H4 (cell line): ENCODE measurements at places on chromosomes 2 and 18.

- no peak for DNase-seq
These were observed 691.0 kb downstream of the ZEB2 start for GRCh38 chr2:143828763-143829537.

- DNase-seq = no peak
These were observed 318.4 kb downstream of the AGAP1 start for GRCh38 chr2:235812185-235812665.

GRCh38 chr2:238423561-238424312 is 3.0 kb upstream of the ASB1 start:
- no peak for DNase-seq

- DNase-seq = no peak
These were observed 18.8 kb upstream of the SERPINB5 start for GRCh38 chr18:63457977-63458376.

GRCh38 chr18:57433934-57434535 is 1.1 kb upstream of the ONECUT2 start:
- no peak for DNase-seq

GRCh38 chr2:102065675-102066252 is 74.0 kb downstream of the IL1R2 start:
- peak; percentile 92 for DNase-seq

GRCh38 chr2:239300242-239300641 is 100.6 kb downstream of the HDAC4 start:
- DNase-seq = no peak

GRCh38 chr2:86791573-86791972 is 860 bp upstream of the CD8A start:
- DNase-seq = no peak

- no peak for DNase-seq
These were observed 7.3 kb upstream of the WDR33 start for GRCh38 chr2:127818241-127818640.

DNA sequence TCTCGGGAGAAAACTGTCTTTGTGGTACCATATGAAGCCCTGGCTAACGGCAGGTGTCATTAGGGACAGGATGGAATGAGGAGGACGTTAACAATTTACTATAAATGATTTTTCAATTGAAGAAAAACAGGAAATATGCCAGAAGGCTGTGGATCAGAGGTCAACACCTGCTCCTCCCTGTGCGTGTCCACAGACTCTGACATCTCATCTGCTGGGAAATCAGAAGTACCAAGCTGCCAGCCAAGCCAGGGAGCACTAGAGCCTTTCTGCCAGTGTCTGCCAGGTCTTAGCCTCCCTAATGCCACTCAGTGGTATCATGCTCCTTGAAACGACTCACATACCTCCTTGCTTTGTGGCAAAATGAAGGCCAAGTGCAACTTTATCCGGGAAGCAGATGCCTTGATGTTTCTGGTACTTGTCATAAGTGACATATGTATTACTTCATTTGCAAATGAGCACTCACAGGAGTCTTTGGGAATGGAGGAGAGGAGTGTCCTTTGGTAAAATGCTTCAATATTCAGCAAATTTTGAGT is 541.1 kb downstream of the SATB2 start:
- no peak for DNase-seq

GRCh38 chr18:71327850-71328249 is 1039.0 kb downstream of the SOCS6 start:
- DNase-seq = no peak

DNA sequence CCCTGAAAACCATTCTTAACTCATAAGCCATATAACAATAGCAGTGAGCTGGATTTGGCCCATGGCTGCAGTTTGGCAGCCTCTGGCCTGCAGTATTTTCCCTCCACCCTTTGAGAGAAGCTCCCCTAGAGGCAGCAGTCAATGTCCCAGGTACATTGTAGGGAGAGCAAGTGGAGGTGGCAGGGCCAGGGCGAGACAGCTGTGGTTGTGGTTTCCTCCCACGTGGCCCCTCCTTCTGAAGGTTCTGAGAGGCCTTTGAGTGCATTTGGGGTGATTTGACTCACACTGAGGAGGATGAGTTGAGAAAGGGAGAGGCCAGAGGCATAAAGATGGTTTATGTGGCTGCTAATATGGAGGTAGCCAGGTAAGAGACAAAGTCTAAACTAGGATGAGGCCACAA is 45.5 kb upstream of the LDAH start:
- DNase-seq = no peak

DNA sequence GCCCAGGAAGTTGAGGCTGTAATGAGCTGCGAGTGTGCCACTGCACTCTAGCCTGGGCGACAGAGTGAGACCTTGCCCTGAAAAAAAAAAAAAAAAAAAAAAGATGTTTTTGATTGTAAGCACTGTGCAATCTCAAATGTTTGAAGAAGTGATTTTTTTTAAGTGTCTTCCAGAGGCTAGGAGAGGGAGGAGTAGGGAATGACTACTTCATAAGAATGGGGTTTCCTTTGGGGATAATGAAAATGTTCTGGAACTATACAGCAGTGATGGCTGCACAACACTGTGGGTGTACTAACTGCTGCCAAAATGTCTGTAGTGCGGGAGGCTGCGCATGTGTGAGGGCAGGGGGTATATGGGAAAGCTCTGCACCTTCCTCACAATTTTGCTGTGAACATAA is 83.7 kb downstream of the MCFD2 start:
- no peak for DNase-seq

DNA sequence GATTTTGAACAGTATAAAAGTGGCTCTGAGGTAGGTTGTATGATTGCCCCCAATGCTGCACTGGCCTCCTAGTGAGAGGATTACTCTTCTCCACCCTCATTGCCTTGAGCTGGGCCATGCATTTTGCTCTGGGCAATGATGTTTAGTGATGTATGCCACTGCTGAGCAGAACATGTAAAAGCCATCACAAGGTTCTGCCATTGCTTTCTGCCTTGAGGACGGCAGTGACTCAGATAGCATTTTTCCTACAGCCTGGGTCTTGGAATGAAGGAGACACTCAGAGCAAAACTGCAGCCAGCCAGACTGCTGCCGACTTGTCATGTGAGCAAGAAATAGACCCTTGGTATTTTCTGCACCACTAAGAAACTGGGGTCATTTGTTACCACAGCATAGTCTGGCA is 27.6 kb downstream of the GPATCH11 start:
- no peak for DNase-seq

- no peak for DNase-seq
These were observed 181.2 kb upstream of the REV1 start for GRCh38 chr2:99670768-99671734.

DNA sequence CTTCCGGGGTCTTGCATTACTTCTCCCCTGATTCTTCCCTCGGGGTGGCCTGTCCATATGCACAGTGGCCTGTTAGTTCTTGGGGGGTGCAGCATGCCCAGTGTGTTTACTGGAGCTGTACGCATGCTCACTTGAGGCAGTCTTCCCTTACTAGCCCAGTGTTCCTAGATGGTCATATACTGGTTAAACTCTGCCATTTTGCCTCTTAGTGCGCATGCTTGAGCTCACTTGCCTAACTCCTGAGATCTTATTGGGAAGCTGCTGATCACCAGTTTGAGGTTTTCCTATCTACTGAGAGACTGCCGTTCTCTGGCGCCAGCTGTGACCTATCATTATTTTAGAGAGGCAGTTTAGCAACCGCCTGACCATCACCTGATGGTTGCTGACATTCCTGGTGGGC is 571.2 kb downstream of the ADCYAP1 start:
- no peak for DNase-seq
